ENCODE measurements at places on chromosomes 7 and 10. TPM values are rescaled to one million over a fixed set of nuclear protein-coding genes. Genes with fewer than 3 reads are reported as not detected.
A peak's percentile ranks its signal among the peaks of the same experiment; 100 is the strongest.

The NODAL gene
- not detected for total RNA-seq

The PKD2L1 gene
- 0.14 TPM for total RNA-seq

The HOXA11 gene
- total RNA-seq = not detected

The HOGA1 gene
- 21.7 TPM for total RNA-seq

The CLRN3 gene
- total RNA-seq = 0.33 TPM

The ZNF853 gene
- total RNA-seq = 0.67 TPM

The C10orf67 gene
- total RNA-seq = not detected

The MGAM2 gene
- total RNA-seq = 0.09 TPM

The KCNH2 gene
- total RNA-seq = 0.33 TPM

The TFEC gene
- total RNA-seq = 5.1 TPM

The ACBD5 gene
- 12.6 TPM for total RNA-seq

The DOCK1 gene
- 28.8 TPM for total RNA-seq

The FFAR4 gene
- total RNA-seq = 0.14 TPM

The PLXNA4 gene
- total RNA-seq = 0.61 TPM

The MEOX2 gene
- 0.33 TPM for total RNA-seq

The FAM25C gene
- total RNA-seq = not detected

The PRF1 gene
- total RNA-seq = 2.8 TPM

The DNAJC12 gene
- total RNA-seq = 16.4 TPM

The DGKB gene
- total RNA-seq = 0.42 TPM

- no peak for DNase-seq
Measured at GRCh38 chr10:70773965-70774809, 11.0 kb downstream of the TBATA start.

DNA sequence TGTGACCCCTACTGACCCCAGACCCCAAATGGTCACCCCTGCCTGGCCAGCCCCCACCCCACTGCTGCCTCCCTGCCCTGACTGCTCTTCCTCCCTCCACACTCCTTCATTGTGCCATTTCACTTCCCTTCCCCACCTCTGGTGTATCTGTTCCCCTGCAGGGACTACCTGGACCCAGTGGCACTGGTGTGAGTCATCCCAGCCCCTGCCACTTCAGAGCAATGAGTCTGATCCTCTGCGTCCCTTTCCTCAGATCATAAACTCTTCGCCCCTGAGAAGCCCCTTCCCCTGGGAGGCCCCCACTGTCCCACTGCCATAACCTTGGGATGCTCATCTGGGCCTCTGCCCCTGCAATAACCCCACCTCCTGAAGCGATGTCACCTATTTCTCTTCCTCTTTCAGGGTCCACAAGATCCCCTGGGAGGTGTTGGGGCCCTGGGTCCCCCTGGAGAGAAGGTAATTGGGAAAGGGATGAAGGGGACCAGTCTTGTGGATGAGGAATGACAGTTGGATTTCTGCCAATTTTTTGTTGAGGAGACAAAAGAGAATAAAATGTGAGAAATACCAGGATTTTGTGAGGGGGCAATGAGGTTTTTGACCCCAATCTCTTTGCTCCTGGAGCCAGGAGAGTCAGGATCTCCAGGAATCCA lies 19.1 kb upstream of the VOPP1 start:
- no peak for DNase-seq

- DNase-seq = no peak
Measured at GRCh38 chr7:133584956-133585668, 332.2 kb downstream of the EXOC4 start.

- no peak for DNase-seq
Measured at GRCh38 chr10:46541735-46542566, 14.5 kb downstream of the GPRIN2 start.

- no peak for DNase-seq
Measured at GRCh38 chr10:116765648-116766081, 23.3 kb upstream of the HSPA12A start.

DNA sequence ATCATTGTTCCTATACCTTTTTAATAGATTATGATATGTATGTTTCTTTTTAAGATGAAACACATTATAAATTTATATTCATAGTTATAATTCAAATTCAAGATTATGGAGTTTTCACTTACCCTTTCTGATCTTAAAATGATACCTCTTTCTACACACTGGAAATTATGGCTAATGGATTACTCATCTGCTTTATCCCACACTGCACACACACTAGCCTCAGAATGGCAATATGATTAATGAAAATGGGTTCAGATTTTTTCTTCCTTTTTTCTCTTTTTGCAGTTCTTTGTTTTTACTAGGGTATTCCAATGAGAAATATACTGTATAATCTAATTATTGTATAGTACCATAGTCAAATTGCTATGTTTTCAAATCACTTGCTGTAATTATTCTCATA lies 82.3 kb upstream of the FZD1 start:
- DNase-seq = no peak

DNA sequence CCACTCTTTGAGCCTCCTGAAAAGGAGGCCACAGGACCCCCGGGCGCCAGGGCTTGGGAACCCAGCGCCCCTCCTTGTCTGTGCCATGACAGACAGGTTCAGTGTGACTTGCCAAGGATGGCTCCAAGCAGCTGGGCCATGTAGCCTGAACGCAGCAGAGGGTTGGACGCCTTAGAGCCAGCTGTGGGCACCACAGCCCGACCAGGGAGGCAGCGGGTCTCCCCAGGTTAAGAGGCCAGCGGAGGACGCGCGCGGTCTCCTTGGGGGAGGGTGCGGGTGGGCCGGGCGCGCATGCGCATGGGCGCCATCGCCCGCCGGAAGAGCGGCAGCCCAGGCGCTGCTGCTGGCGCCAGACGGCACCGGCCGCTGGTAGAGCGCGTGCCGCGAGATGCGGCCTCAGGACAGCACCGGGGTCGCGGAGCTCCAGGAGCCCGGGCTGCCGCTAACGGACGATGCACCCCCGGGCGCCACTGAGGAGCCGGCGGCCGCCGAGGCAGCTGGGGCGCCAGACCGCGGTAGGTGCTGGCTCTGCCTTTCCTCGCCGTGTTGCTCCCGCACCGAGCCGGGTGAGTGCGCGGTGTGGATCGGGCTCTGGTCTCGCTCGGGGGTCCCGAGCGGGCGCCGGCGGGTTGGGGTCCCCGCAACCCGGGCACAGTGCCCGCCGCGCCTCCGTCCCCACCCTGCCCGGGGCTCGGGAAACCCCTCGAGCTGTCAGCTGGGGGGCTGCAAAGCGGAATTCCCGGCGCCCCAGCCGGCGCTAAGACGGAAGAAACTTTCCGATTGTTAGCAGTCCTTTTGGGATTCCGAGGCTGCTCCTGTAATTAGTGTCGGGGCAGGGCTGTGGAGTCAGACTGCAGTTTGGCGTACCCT lies at the start of gene SLC35G1:
TSS of gene SLC35G1 (plus strand) at position 333 of the 870 bp plus-strand sequence. CDS start at position 389, 56 bp downstream.
- peak; percentile 76 for DNase-seq

DNA sequence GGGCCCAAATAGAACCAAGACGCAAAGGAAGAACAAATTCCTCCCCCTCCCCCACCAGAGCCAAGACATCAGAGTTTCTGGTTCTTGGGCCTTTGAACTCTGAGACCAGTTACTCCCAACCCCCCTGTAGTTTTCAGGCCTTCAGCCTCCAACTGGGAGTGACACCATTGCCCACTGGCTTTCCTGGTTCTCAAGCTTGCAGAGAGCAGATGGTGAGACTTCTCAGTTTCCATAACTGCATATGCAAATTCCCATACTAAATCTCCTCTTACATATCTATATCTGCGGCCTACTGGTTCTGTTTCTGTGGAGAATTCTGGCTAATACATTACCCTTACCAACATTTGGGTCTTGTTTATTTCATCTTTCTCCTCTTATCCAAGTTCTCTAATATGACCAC lies 762.9 kb downstream of the GRM8 start:
- no peak for DNase-seq

DNA sequence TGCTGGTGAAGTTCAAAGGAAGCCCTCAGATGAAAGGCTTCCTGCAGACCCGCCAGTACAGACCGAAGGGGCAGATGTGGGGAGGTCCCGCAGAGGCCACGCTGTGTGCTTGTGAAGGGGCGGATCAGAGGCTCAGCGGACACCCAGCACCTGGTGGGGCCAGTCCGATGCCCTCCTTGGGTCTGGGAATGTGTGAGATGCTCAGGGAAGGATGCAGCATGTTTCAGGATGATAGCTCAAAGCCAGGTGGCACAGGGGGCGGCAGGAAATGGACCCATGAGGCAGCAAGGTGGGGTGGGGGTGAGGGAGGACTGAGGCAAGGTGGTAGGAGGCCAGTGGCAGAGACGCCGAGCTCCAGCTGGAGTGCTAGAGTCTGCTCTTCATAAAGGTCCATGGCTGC lies 27.9 kb upstream of the HSPA12A start:
- no peak for DNase-seq

- no peak for DNase-seq
Measured at GRCh38 chr10:32171204-32171603, 115.0 kb upstream of the KIF5B start.

- no peak for DNase-seq
Measured at GRCh38 chr10:59384761-59385160, 22.4 kb upstream of the FAM13C start.

- DNase-seq = no peak
Measured at GRCh38 chr7:153408360-153409335, 643.5 kb upstream of the DPP6 start.

- DNase-seq = no peak
Measured at GRCh38 chr10:43731486-43731885, 82.8 kb upstream of the ZNF32 start.

DNA sequence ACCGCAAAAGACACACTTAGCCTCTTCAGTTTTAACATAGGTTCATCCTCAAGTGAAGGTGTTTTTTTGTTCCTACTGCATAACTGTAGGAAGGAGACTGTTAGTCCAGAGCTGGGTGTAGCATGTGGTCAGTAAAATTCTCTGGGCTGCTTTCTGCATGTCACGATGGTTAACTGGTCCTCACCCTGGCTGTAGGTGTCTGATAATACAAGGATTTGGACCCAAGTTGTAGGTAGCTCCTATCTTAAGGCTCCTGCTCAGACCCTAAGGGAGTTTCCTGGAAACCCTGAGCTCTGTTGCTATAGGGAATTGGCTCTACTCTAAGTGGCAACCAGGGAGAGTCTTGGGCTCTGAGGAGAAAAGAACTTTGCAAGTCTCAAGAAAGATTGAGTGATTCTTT lies 112.9 kb downstream of the SAMD9 start:
- DNase-seq = no peak

DNA sequence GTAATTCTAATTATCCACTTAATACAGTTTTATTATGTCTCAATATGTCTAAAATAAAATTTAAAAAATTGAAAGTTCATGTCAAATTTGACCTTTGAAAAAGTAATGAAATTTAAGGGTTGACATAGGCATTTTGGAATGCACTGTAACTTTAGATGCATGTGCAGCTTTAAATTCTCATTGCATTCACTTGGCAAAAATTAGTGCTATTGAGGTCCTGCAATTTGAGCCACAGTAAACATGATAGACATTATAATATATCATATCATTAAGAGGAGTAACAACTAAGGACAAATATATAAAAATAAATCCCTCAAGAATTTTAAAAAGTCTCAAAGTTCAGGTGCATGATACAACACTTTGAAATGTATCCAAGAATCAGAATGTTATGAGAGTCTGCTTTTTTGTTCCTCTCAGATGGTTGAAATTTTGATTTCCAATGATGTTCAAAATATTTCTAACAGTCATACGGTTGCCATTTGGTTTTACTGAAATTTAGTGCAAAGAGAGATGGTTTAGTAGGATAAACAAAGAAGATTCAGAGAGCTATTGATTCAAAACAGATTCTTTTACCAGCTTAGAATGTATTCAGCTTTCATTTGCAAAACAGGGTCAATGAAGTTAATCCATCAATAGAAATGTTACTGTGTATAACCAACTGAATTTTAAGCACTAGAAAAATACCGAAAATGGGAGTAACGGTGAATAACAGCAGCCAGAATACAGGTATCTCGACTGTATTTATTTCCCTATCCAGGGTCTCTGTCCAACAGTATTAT lies 71.8 kb downstream of the SEMA3A start:
- no peak for DNase-seq

GRCh38 chr10:12308057-12308456 lies 41.3 kb upstream of the CAMK1D start:
- no peak for DNase-seq

- no peak for DNase-seq
Measured at GRCh38 chr7:42080841-42081586, 156.0 kb downstream of the GLI3 start.

DNA sequence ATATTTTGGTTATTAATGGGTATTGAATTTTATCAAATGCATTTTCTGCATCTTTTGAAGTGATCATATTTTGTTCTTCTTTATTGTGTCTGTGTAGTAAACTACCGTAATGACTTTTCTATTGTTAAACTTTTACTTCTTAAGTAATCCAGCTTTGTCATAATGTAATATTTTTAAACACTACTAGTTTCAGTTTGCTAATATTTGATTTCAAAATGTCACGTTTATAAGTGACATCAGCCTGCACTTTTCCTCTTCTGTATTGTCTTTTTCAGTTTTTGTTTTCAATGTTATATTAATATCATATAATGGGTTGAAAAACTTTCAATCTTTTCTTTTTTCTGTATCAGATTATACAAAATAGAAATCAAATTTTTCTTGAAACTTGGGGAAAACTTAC lies 71.6 kb upstream of the ANKRD1 start:
- no peak for DNase-seq

DNA sequence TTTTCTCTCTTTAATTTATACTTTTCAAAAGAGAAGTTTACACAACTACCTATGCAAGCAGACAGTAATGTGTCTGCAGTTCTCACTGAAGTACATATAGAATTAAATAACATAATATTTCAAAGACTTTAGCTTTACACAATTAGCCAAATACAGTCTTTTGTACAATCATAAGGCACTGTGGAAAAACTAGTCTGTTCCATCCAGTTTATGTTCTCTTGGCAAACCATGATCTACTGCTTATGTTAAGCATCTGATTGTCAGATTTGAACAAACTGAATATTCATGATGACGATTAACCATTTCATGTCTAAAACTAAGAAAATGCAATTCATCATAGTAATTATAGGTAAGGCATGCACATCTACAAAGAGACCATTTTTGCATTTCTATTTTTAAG lies 842 bp downstream of the SEMA3A start:
- DNase-seq = no peak

DNA sequence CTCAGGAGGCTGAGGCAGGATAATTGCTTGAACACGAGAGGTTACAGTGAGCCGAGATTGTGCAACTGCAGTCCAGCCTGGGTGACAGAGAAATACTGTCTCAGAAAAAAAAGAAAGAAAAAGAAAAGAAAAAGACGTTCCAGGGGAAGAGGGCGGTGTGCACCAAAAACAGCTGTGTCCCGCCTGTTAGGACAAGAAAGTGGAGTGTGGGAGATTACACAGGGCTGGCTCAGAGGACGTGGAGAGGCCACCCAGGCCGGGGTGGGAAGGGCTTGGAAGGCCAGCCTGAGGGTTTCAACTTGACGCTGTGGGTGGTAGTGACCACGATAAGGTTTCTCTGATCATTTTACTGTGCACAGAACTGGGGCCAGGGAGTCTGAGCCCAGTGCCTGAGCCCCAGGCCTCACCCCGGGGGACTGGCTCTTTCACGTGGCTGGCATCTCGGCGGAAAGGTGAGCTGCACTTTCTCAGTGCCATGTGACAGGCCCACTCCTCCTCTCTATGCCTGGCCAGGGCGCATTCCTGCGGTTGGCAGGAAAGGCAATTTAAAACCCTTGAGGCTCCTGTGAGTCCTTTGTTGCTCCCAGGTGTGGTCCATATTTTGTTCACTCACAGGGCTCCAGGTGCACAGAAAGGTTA lies 13.9 kb downstream of the RHBDD2 start:
- no peak for DNase-seq

GRCh38 chr7:100678291-100678984 lies 4.9 kb downstream of the GNB2 start:
- DNase-seq = no peak

- no peak for DNase-seq
Measured at GRCh38 chr10:71671994-71672946, 47.3 kb downstream of the C10orf105 start.

- DNase-seq = no peak
Measured at GRCh38 chr7:55486192-55486590, 86.1 kb downstream of the VOPP1 start.
